Hypothalamus (tissue), 51 donors: ENCODE measurements at places on chromosomes 11 and 22.

GRCh38 chr11:83007477-83007876 lies 64.2 kb downstream of the RAB30 start:
- no peak for DNase-seq

DNA sequence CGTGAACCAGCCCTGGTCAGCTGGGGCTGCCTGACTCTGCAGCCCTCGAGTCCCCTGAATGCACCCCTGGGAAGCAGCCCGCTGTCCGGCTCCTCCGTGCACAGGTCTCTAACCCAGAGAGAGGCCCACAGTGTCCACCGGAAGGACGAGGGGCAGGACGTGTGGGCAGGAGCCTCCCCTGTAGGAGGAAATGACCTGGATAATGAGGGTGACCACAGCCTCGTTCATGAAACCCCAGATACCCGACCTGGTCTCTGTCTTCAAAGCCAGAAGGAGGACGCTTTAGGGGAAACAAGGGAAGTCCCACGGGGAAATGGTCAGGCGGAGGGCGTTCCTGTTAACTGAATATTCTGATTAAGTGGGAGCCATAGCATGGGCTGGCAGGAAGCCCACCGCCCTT lies 23.3 kb downstream of the LIF start:
- no peak for DNase-seq

GRCh38 chr22:26957897-26958296 lies 300.5 kb downstream of the MIAT start:
- DNase-seq, result no peak

DNA sequence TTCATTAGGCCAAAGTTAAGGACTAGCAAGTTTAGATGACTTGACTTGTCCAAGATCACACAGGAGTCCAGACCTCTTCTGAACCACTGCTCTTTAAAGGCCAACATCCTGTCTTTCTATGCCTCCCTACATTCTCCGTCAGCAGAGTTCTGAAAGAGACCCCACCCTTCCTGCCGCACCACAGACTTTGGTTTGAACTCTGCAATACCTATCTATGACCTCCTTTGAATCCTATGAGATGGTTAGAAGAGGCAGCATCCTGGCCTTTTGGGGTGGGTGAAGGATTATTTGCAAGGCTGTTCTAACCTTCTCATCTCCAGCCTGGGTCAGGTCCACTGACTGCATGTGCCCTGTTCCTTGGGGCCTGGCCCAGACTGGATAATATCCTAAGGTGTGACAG lies 4.3 kb upstream of the RRM1 start:
- no peak for DNase-seq

DNA sequence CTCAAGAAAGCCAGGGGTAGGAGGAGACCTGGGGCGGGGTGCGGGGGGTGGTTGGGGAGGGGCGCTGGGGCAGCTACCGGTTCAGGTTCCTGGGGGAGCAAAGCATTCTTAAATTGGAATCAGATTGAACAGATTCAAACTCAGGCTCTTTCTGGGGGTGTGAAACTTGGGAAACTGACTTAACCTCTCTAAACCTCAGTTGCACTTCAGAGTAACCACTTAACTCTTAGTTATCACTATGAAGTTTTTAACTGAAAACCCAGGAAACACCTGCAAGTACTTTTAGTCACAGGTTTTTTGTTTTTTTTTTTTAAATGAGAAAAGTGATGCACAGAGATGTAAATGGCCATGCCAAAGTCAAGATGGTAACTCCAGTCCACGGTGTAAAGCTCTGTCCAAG lies 72.0 kb downstream of the RCN1 start:
- DNase-seq, result no peak

GRCh38 chr11:15893080-15893492 lies 463.3 kb downstream of the SOX6 start:
- DNase-seq, result no peak

GRCh38 chr11:130166457-130166784 lies 6.8 kb downstream of the ST14 start:
- DNase-seq, result no peak

GRCh38 chr11:120689596-120690275 lies 178.2 kb downstream of the GRIK4 start:
- DNase-seq, result no peak
